ENCODE measurements at places on chromosomes 7 and 10.

- no peak for DNase-seq
These were observed 66.6 kb downstream of the SLIT1 start for GRCh38 chr10:97119058-97119745.

GRCh38 chr7:24874791-24875190 lies 105.2 kb downstream of the OSBPL3 start:
- no peak for DNase-seq

DNA sequence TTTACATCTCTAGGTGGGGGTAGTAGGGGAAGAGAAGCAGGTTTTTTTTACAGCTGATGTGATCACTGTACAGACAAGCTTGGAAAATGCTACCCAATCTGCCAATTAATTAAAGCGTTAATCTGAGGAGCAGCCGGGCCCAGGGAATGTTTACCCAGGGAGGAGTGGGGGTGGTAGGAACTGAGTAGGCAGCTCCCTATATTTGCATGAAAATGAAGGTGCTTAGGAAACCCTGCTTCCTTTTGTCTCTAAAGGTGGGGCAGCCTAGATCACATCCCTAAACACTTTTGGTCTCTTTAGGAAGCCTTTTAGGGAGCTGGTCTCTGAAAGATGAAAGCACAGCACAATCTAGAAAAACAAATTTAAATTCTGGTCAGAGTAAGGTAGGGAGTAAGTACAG lies 53.0 kb upstream of the NFKB2 start:
- DNase-seq = no peak

- no peak for DNase-seq
These were observed 306.1 kb downstream of the DGKB start for GRCh38 chr7:14596421-14596820.

- no peak for DNase-seq
These were observed 3.5 kb downstream of the TMEM273 start for GRCh38 chr10:49184642-49185111.

GRCh38 chr7:245574-246295 lies 44.2 kb upstream of the FOXL3 start:
- no peak for DNase-seq

DNA sequence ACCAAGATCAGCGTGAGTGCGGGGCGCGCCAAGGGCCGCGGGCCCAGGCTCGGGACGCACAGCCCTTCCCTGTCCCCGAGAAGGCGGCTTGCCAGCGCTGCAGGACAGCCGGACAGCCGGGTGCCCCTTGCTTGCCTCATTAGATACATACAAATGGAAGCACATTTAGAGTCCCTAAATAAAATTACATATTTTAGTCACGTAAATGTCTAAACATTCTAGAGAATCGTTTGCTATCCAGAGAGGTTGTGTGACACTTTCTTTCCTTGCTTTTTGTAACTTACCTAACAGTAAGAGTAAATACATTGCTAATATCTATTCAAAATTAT lies 4.8 kb downstream of the VSTM2A start:
- DNase-seq = no peak

DNA sequence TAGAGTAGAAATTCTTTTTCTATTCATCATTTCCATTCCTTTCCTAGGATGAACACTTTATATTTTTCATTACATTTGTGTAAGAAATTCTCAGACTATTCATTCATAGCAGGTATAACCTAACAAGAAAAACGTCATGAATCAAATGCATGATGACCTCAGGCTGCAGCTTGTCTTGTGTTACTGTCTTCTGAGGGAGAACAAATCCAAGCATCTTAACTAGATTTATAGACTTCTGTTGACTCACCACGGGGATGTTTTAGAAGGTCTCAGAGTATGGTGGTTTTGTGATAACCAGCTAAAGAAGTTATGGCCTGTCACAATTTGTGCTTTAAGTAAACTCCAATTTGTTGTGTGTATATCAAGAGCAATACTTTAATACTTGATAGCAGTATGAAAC lies 102.7 kb downstream of the ANKRD7 start:
- no peak for DNase-seq

DNA sequence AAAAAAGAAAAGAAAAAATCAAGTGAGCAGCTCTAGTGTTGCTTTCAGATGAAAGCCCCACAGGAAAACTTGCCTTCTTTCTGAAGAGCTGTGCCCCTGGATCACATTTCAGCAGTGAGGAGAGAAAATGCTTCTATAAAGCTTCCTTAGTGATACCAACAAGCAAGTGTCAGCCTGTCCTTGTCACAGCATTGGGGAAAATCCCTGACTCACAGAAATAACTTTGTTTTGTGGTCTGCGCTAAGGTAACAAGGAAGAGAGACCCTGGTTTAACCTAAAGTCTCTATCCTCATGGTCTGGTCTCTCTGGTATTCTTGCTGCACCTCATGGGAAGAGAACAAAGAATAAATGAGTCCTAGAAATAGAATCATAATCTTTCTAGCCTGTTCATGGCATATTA lies 885.2 kb upstream of the SORCS1 start:
- no peak for DNase-seq

GRCh38 chr10:69955211-69955805 lies 97.3 kb upstream of the MACROH2A2 start:
- DNase-seq = no peak

DNA sequence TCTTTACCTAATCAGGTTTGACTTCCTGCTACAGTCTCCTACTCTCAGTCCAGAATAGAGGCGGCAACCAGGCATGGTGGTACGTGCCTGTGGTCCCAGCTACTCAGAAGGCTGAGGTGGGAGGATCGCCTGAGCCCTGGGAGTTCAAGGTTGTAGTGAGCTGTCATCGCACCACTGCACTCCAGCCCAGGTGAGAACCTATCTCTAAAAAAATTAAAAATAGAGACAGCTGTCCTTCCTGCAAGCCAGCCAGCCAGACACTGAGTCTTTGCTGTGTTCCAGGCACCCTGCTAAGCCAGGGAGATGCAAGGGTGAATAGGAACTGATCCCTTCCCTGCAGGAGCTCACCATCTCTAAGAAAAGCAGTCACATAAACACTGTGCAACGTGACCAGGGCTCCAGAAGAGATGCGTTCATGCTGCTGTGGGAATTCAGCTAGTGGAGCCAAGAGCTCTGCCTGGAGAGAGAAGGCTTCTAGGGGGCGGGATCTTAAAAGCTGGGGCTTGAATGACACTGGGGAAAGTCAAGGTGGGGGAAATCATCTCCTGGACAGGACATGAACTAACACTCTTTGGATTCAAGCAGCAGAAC lies 22.1 kb upstream of the SLIT1 start:
- DNase-seq = no peak

GRCh38 chr7:131327626-131328376 lies at the start of gene MKLN1:
TSS of gene MKLN1 (plus strand) at chr7:131327876. CDS start at chr7:131327900, 24 bp downstream.
- DNase-seq = peak; percentile 33

GRCh38 chr7:51352174-51353100 lies 35.8 kb upstream of the COBL start:
- no peak for DNase-seq

DNA sequence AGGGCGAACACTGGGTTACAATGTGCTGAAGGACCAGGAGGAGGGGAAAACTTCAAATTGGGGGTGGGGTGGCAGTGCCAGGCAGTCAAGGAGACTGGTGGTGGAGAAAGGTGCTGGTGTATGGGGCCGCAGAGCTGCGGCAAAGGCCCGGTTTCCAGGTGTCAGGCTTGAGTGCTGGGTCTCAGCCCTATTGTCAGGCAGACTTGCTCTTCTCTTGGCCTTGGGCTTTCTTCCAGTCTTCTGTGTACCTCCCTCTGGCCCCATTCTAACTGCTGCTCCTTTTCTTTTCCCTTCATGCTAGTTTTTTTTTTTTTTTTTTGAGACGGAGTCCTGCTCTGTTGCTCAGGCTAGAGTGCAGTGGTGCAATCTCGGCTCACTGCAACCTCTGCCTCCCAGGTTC lies 51.0 kb downstream of the POLR3A start:
- no peak for DNase-seq
